ENCODE measurements at places on chromosomes 2 and 18.

DNA sequence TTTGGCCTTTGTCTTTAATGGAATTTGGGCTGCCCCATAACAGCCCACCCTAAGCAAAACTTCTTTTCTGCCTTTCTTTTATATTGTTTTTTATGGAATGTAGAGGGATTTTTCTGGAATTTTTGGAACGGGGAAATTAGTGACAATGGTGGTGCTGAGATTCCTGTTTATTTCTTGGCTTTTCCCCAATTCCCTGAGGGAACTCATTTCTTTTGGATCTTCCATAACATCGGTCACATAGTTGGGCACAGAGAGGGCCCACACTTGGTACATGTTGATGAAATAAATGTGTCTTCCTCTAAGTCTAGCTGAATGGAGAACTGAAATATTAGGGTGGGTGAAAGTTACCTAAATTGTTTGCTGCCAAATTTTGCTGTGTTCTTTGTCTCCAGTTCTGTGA is 191.6 kb upstream of the TNP1 start:
- DNase-seq: no peak

- no peak for DNase-seq
Measured at GRCh38 chr2:120017201-120017600, 4.3 kb downstream of the EPB41L5 start.

DNA sequence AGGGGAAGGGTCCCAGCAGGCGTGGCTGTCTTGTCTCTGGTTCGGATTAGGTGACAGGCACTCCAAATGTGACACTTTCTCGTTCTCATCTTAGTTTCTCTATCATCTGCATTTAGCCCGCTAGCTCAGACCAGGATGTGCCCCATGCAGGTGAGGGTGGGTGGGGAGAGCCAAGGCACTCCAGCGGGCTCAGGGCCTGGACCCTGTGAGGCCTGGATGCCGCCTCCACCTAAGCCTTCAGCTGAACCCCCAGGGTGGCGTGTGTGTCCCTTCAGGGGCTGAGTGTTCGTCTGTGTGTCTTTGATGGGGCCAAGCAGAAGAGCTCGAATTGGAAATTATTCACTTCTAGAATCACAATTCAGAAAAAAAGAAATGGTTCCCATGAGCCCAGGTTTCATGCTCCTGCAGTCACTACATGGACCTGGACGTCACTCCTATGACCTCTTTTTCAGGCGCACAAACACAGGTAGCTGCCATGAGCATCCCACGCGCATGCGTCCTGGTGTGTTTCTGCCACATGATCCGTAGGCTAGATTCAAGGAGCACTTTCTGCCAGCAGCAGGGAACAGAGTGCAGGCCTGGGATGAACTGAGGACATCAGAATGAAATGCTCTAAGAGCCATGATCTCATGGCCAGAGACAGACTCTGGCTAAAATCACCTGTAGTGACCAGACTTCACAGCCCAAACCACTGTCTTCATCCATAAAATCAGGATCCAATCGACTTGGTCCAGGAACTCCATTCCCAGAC is 25.8 kb downstream of the CIDEA start:
- DNase-seq: no peak

DNA sequence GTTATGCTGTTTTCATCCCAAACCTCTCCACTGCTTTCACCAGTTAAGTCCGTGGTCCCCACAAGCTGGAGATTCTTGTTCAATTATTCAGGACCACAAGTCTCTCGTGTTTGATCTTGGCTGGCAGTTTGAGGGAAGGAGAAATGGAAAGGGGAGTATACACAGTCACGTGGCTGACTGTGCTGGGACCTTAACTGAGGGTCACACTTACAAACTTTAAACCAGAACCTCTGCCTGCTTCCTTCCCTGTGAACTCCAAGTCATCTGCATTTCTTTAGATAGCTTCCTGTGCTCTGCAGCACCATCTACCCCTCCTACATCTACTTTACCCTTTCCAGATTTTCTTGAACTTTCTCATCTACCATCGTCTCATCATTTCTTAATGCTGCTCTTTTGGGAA is 91.7 kb downstream of the ARHGEF4 start:
- DNase-seq: no peak

- DNase-seq: no peak
Measured at GRCh38 chr2:95344656-95345055, 47.5 kb downstream of the KCNIP3 start.

DNA sequence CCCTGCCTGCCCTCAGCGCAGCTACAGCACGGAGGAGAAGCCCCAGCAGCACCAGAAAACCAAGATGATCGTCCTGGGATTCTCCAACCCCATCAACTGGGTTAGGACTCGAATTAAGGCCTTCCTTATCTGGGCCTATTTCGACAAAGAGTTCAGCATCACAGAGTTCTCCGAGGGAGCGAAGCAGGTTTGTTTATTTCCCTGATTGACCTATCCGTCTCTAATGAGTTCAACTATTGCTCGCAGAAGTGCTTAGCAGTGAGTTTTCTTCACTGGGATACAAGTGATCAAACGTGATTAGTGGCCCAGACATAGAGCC is 639 bp downstream of the MAIP1 start:
- DNase-seq: no peak

All from H54 (cell line).